Stimulated activated CD8-positive, alpha-beta memory T cell treated with anti-CD3 and anti-CD28 coated beads, Interleukin-7, amount 100 ng/mL, for 1 hour (primary cell): ENCODE measurements at places on chromosomes 13 and 19.

DNA sequence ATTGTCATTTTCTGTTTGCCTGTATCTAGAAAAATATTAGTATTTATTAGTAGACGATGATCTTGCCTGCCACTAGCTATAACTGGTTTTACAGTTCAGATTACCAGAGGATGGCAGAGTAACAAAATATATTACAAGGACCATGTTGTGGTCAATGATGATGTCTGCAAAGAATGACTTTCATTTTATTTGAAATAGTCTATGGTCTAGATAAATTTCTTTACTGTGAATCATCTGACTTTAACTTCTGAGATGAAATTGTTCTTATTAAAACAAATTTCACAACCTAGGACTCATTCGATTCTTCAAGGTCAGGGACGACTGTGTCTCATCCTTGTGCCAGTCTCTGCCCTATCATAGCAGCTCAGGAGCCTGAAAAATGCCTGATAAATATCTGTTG is 637.8 kb upstream of the KLF12 start:
- DNase-seq: no peak

DNA sequence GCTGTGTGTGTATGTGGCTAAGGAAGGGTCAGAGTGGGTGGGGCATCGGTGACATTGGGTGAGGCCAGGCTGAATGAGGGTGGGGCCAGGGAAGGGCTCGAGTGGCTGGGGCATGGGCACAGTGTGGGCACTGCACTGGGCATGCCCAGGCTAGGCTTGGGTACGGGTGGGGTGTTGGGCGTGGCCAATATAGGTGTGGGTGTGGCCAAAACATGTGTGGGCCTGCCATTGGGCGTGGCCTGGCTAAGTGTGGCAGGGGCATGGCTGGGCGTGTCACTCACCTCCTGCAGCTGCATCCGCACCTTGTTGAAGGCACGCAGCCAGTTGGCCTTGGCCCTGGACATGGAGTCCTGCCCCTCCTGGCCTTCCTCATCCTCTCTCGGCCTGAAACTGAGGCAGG is 33.2 kb downstream of the UNC13A start:
- no peak for DNase-seq

DNA sequence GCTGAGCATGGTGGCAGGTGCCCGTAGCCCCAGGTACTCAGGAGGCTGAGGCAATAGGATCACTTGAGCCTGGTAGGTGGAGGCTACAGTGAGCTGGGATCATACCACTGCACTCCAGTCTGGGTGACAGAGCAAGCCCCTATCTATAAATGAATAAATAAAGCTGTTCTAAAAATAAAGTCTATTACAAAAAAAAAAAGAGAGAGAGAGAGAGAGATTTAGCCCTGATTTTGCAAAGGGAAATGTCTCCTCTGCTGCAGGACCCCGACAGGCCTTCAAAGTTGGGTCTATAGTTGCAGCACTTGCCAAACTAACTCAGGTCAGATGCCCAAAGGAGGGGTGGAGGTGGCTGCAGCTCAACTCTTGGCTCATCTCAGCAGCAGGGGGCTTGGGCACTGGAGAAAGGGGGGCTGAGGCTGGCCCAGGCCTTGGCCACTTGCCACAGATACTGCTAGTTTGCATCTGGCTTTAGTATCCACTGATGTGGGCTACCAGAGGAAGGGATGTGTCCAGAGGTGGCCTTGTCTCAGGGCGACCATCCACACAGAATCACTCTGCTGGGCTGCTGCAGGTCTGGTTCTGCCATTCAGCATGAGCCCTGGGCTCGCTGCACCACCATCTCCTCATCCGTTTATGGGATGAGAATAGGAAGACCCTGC is 30.8 kb upstream of the AKT2 start:
- DNase-seq: no peak

GRCh38 chr13:48043789-48044503 is 6.4 kb downstream of the NUDT15 start:
- no peak for DNase-seq

DNA sequence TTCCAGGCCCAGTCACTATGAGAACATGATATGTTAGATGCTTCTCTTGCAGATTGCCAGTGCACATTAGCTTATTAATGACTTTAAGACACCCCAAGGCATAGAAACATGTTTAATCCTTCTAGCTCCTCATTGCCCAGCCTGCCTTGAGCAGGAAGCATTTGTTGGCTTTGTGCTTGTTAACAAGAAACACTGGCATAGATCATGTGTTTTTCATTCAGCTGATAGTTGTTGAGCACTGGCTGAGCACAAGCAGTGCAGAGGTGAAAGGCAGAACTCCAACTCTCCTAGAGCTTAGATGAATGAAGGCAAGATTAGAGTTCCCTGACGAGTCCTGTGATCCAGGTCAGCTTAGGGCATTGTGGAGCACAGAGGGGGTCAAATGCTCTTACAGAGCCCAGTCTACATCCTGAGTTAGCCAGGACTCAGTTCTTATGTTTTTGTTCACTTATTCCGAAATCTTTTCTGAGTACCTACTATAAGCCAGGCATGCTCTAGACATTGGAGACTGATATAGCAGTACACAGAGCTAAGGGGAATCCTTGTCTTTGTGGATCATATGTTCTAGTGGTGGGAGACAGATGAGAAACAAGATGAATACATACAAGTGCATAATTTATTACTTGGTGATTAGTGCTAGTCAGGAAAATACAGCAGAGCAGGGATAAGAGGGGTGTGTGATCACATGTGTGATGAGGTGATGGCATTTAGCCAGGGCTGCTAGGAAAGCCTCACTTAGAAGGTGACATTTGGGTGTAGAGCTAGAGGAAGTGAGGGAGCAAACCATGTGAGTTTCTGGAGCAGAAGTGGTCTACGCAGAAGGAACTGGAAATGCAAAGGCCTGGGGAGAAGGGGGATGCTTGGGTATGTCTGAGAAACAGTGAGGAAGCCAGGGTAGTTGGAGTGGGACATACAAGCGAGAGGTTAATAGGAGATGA is 101.2 kb downstream of the WASF3 start:
- DNase-seq: no peak

DNA sequence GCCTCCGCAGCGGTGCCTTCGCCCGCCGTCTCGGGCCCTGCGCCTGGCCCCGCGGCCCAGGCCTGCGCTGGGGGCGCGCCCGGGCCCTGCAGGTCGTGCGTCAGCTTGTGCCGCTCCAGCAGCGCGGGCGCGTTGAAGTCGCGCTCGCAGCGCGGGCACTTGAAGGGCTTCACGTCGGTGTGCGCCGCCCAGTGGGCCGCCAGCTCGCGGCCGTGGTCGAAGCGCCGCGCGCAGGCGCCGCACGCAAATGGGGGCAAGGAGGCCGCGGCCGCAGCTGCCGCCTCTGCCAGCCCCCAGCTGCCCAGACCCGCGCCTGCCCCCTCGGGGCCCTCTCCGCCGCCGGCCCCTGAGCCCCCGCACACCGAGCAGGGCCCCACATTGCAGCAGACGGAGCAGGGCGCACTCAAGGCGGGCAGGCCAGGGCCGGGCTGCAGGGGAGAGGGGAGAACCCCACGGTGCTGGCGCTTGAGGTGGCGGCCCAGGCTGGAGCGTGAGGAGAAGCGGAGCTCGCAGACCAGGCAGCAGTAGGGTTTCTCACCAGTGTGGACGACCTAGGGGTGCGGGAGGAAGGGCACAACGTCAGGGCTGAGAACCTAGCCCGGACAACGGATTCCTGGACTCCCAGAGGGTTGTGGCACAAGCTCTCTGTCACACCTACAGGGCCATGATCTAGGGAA is 6.1 kb downstream of the FIZ1 start:
- DNase-seq: no peak

GRCh38 chr13:50322006-50322405 is 306.8 kb downstream of the KCNRG start:
- no peak for DNase-seq

GRCh38 chr19:53131727-53132126 is 983 bp downstream of the ZNF415 start:
- DNase-seq: no peak

- no peak for DNase-seq
Observed at GRCh38 chr13:36421447-36421846, 10.8 kb upstream of the CCNA1 start.

DNA sequence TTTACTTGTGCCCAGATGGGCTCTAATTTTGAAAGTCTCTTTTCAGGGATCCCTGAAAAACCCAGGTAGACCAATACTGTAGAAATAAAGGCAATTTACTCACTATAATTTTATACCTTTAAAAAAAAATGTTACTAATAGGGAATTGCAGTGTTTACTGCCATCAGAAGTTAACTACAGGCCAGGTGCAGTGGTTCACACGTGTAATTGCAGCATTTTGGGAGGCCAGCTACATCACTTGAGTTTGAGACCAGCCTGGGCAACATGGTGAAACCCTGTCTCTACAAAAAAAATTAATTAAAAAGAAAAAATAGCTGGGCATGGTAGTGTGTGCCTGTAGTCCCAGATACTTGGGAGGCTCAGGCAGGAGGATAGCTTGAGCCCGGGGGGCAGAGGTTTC is 10.2 kb downstream of the USP12 start:
- no peak for DNase-seq

DNA sequence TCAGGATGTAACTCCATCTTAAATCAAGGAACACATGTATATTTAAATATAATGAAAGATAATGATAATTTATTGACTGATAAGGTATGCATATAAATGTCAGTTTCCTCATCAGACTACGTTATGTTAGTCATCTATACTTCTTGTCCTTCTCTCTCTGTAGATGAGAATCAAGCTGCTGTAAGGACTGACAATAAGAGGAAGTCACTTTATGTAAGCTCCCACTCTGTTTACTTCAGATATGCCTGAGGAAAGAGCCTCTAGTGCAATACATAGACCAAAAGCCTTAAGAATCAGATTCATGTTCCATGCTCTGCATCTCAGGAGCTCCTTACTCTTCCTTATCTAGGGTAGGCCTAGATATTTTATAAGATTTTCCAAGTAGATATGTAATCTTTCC is 9.6 kb upstream of the SLITRK6 start:
- no peak for DNase-seq

GRCh38 chr13:103273825-103274224 is 207.6 kb upstream of the SLC10A2 start:
- DNase-seq: no peak

GRCh38 chr13:27024776-27025492 is 146.7 kb downstream of the USP12 start:
- DNase-seq: no peak

DNA sequence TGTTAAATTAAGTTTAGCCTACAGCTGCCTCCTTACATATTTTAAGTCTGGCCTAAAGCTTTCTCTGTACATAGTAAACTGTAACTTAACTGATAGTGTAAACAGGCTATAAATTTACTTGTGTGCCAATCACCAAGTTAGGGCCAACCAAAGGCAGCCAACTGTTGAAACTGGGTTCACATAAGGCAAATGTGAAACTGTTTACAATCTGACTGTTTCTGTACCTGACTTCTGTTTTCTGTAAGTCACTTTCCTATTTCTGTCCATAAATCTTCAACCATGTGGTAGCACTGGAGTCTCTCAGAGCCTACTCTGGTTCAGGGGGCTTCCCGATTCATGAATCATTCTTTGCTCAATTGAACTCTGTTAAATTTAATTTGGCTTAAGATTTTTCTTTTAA is 103.1 kb downstream of the RAP2A start:
- DNase-seq: no peak

- DNase-seq: no peak
Observed at GRCh38 chr19:18513868-18514267, 8.0 kb downstream of the ELL start.

GRCh38 chr13:82672248-82672647 is 1210.0 kb downstream of the SLITRK1 start:
- DNase-seq: no peak

DNA sequence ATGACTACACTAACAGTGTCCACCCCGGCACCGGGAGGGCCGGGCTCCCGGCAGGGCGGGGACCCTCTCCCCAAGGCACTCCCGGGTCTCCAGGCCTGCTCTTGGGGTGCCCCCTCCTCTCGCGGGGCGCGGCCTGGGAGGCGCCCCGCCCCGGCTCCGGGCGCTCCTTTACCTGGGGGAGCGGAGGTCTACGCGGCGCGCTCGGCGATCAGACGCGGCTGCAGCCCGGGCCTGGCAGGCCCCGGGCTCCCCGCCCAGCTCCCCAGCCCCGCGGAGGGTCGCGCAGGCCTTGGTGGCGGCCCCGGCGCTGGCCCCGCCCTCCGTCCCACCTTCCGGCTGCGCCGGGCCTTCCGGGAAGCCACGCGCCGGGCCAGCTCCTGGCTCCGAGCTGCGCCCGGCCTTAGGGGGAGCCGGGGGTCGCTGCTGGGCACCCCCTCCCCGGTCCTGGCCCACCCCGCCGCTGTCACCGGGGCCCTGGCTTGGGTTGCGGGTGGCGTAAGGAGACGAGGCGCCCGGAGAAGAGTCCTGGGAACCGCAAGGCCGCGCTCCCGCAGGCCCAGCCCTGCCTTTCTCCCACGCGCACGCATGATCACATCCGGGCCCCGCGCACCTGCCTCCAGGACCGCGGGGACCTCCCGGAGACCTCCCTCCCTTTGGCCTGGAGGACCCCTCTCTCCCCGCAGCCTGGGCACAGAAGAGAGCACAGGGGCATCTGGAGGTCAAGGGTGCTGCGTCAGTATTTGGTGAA is at the start of gene C19orf12:
Gene C19orf12, minus strand, starts transcription at position 309 of the 748 bp plus-strand sequence. CDS start 6,848 bp downstream, outside the sequence.
- DNase-seq: no peak

GRCh38 chr19:38853214-38853613 is 3.4 kb upstream of the HNRNPL start:
- no peak for DNase-seq

DNA sequence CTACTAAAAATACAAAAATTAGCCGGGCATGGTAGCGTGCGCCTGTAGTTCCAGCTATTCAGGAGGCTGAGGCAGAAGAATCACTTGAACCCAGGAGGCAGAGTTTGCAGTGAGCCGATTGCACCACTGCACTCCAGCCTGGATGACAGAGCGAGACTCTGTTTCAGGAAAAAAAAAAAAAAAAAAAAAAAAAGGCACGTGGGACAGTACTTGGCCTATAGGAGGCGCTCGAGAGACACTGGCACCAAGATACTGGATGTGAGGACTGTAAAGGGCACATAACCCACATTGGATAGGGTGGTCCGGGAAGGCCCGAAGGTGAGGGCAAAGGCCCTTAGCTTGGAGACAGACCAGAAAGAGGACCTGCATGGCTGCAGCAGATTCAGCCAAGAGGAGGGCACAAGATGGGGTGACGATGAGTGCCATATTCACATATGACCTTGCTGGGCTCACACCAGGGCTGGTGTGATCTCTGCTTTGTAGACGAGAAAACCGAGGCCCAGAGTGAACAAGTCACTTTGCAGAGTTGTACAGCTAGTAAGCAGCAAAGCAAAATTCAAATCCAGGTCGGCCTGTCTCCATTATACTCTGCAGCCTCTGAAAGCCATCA is 89.4 kb downstream of the DPF1 start:
- no peak for DNase-seq

DNA sequence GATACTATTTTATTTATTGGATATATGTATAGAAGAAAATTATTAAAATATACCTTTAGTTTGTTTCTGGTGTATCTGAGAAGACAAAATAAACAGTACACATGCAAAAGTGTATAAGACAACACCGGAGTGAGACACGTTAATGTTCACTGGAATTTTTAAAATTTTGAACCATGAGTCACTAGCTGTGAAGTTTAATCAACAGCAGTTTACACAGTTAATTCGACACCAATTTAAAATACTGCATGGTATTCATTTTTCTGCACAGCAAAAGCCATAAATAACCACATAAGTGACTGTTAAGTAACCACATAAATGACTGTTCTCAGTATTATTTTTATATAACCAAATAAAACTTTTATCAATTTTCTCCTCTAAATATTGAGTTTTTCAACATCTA is 418.7 kb upstream of the NBEA start:
- no peak for DNase-seq
